GM23338 (cell line): ENCODE measurements at places on chromosomes 12 and 14.

DNA sequence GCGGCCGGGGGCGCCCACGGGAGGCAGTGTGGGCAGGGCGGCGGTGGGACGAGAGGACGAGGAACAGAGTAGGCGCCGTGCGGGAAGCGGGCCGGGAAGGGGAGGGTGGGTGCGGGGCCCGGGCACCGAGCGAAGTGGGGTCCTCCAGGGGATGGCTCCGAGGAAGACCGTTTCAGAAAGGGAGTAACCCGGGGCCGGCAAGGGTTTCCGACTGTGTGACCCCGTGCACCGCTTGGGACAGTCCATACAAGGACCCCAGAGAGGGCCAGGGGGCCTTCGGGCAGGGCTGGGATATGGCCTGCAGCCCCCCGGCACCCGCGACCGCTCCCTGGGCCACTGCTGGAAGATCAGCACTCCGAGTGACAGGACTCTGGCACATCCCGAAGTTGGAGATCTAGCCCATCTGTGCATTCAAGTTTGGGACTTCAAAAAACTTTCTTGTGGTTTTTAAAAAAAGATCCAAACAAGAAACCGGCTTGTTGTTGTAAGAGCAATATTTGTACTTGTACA, 448 bp downstream of the TSPAN9 start:
- peak; percentile 42 for DNase-seq

DNA sequence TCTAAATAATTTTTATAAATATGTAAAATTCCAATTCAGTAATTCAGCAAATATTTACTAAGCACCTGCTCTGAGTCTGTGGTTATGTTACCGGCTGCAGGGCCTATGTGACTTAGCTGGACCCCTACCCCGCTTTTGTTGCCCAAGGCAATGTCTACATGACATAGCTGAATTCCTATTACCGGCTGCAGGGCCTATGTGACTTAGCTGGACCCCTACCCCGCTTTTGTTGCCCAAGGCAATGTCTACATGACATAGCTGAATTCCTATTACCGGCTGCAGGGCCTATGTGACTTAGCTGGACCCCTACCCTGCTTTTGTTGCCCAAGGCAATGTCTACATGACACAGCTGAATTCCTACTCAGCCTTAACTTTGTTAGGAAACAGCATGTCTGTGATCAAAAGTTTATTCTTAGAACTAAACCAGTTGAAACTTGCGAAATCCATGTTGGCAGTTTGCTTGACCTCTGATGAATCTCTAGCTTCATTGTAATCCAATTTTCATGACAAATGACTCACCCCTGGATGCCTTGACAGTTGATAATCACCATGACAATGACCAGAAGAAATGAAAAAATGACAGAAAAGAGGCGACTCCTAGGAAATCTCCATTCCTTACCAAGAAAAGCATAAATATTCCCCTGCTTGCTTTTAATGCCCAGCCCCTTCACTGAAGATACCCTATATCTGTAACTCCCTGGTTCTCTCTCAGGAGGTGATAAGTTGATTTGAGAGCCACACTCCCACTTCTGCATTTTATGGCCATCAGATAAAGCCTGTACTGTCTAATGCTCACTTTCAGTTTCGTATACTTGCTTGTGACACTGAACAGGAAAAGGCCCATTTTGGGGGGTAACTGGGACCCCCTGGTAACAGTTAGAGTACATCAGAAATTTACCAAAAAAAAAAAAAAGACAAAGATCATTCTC, 148.4 kb upstream of the SYT10 start:
- DNase-seq = peak; percentile 74

DNA sequence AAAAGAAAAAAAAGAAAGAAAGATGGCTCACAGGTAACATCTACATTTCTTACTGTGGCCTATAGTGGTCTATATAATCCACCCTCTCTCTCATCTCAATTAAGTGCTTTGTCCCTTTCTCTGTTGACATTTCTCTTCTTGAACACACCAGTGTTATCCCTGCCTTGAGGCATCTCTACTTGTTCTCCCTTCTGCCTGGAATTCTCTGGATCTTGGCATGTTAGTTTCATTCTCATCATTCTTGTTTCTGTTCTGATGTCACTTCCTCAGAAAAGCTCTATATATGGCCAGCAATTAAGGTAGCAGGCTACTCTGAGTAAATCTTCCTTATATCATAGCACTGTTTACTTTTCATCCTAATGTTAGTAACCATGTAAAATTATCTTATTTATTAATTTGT, 155.7 kb upstream of the PDZRN4 start:
- DNase-seq = no peak

- no peak for DNase-seq
Observed at GRCh38 chr12:21453312-21453852, 15.9 kb downstream of the PYROXD1 start.

- DNase-seq = peak; percentile 88
Observed at GRCh38 chr14:43872752-43873655, 634.1 kb downstream of the FSCB start.

DNA sequence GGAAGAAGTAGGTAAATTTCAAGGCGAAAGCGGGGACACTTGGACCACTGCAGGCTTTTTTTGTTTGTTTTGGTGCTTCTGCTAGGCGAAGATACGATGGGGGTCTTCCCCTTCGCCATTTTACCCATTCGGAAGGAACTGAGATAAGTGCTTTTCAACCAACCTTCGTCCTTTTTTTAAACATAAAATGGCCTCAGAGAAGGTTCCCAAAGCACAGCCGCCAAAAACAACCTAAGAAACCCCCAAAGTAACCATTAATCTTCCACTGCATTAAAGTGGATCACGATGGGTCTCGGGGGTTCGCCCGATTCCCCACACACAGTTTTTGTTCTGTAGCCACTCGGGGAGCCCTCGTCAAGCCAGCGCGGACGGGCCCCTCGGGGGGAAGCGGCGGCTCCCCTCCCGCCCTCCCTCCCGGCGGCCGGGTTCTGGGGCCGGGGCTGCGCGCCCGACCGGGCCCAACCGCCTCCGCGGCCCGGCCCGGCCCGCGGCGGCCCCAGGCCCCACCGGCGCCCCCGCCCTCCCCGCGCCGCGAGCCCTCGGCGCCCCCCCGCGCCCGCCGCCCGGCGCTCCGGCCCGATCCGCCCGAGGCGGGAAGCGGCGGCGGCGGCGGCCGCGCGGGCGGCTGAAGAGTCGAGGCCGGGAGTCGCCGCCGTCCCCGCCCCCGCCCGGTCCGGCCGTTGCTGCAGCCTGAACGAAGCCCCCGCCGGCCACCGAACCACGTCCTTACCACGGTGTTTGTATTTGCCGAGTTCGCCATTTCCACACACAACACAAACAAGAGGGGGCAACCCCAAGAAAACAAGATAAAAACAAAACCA, 790 bp downstream of the GTF2A1 start:
- peak; percentile 28 for DNase-seq

DNA sequence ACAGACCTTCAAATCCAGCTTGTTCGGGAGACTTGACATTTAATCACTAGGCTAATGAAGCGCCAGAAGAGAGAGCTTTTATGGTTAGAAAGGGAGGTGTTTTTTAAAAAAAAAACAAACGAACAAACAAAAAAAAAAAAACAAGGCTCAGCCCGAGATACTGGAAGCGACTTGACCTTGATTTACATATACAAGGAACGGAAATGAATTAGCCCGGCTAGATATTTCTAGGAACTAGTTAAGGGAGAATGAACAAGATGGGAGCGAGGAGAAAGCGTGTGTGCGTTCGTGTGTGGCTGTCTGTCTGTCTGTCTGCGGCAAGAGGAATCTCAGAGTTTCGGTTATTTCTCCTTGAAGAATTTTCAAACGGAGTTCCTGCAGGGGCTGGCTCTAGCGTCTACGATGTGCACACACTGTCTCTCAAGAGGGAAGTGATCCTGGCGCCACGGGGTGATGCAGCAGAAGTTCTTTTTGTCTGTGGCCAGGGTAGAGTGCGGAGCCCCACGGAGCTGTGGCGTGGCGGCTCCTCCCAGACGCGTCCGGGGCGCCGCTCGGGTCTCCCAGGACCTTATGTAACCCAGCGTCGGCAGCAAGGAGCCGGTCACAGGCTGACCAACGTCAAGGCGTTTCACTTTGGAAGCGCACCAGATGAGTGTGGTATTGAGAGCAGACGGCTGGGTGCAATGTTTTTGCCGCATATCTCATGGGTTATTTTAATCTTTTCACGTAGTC, 18.8 kb downstream of the SOCS2 start:
- DNase-seq = peak; percentile 75

GRCh38 chr12:3685830-3686229, 67.1 kb downstream of the CRACR2A start:
- DNase-seq = no peak

GRCh38 chr14:53412819-53413675, 259.9 kb upstream of the DDHD1 start:
- DNase-seq = peak; percentile 49
